ENCODE measurements at places on chromosomes 13 and 19.
A peak's percentile ranks its signal among the peaks of the same experiment; 100 is the strongest.

GRCh38 chr13:28611654-28612131, 47.2 kb upstream of the POMP start:
- no peak for DNase-seq

DNA sequence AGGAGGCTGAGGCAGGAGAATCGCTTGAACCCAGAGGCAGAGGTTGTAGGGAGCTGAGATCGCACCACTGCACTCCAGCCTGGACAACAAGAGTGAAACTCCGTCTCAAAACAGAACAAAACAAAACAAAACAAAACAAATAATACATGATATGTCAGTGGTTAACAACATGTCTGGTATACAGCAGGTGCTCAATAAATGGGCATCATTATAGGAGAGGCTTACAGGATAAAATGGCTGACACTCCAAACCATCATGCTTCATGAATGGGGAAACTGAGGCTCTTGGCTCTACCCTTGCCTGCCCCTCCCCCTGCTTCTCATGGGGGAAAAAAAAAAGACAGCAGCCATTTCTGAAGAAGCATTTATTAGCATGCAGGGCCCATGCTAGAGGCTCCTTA, 3.0 kb upstream of the RAB3D start:
- no peak for DNase-seq

DNA sequence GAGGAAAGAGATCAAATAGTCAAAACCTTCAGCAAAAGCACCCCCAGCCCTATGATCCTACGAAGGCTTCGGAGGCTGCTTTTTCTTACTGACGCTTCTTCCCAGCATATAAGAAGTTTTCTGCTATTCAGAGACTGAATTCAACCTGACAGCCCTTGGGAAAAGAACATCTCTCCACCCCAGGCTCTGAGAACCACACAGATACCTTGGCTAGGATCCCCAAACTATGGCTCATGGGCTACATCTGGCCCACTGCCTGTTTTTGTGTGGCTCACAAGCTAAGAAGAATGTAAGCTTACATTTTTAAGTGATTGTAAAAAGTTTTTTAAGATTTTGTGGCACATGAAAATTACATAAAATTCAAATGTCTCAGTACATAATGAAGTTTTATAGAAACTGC, 3.0 kb downstream of the SLC15A1 start:
- no peak for DNase-seq

DNA sequence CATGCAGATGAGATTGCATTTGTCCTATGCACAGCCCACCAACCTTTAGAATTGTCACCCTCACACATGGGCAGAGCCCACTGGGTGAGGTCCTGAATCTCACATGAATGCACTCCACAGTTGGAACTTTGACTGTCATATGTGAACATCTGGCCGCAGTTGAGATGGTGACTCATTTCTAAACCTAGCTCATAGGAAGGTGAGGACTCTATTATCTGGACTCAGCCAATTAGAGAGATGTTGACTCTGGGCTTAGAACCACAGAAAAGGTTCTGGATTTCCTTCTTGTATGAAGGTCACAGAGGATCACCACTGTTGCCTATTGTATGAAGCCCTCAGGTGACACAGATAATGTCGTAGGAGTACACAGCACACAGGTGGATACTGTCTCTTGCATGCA, 25.6 kb upstream of the ZNF681 start:
- DNase-seq, result no peak

DNA sequence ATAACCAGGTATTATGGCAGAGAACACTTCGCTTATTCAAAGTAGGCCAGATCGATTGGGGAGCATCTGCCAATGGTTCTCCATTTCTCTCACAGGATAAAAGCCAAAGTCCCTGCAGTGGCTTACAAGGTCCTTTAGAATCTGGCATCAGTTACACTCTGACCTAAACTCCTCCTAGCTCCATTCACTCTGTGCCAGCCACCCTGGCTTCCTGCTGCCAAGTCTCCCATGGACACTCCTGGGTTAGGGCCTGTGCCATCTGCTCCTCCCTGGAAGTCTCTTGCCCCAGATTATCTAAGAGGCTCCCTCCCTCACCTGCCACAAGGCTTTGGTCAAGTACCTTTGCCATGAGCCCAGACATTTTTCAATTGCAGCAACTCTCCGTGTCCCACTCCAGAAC, 649.2 kb downstream of the DACH1 start:
- no peak for DNase-seq

GRCh38 chr13:49533591-49534269, 38.0 kb downstream of the PHF11 start:
- no peak for DNase-seq

GRCh38 chr13:39282400-39282972, 244.2 kb downstream of the NHLRC3 start:
- DNase-seq, result no peak

- peak; percentile 51 for DNase-seq
Measured at GRCh38 chr19:42401365-42402303, 11.5 kb upstream of the CNFN start.

DNA sequence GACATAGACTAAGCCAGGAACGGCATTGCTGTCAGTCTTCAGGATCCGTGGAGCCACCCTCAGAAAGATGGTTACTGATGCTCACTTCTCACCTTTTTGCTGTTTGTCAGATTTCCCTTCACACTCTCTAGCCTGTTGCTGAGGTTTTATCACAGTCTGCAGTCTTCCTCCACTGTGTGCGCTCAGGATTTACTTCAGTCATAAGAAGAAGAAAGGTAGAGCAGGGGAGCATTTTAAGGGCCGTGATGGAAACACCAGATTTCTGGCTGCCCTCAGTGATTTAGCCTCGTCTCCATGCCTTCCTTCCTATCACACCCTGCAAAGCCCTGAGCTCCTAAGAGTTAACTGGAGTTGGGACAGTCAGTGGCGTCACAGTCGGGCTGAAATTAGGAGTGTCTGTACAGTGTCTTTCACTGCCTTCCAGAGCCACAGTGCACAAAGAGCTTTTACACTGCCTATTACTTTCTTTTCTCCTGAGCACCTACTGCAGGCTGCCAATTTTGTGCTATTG, 60.0 kb upstream of the GPR183 start:
- no peak for DNase-seq

GRCh38 chr13:100156788-100157187, 67.9 kb downstream of the PCCA start:
- no peak for DNase-seq

DNA sequence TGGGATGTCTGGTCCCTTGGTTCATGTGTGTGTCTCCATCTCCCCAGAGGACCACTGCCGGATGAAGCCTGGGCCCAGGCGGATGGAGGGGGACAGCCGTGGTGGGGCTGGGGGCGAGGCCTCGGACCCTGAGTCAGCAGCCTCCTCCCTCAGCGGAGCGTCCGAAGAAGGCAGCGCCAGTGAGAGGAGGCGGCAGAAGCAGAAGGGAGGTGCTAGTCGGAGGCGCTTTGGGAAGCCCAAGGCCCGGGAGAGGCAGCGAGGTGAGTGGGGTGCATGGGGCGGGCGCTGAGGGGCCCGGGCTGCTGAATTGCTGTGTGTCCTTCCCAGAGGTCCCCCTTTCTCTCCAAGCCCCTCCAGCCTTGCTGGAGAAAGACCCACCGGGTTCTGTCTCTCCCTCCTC, 3.2 kb downstream of the CCDC106 start:
- DNase-seq, result no peak

DNA sequence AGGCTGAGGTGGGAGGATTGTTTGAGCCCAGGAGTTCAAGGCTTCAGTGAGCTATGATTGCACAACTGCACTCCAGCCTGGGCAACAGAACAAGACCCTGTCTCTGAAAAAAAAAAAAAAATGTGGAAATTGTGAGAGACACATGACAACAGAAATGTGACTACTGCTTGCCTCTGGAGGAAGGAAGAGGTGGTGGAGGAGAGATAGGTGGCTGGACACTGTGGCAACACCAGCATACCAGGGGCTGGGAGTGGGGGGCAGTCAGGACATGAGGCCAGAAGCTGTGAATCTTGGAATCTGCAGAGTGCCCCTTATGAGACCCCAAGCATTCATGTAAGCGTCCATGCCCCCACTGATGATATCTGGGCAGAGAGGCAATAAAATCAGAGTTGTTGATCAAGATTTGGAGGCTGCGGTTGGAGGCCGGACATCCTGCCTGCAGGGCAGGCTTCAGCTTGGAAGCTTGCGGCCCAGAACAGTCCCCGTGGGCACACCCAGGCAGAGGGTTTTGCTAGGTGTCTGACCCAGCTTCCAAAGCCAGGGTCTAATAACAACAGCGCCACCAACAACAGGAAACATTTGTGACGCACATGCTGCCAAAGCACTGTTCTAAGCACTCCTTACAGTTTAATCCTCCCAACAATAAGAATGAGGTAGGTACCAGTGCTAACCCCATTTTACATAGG, 16.9 kb downstream of the FAM187B start:
- no peak for DNase-seq

GRCh38 chr13:76936763-76937162, 11.5 kb upstream of the ACOD1 start:
- DNase-seq, result no peak

GRCh38 chr13:60758637-60759036, 361.6 kb downstream of the TDRD3 start:
- no peak for DNase-seq

DNA sequence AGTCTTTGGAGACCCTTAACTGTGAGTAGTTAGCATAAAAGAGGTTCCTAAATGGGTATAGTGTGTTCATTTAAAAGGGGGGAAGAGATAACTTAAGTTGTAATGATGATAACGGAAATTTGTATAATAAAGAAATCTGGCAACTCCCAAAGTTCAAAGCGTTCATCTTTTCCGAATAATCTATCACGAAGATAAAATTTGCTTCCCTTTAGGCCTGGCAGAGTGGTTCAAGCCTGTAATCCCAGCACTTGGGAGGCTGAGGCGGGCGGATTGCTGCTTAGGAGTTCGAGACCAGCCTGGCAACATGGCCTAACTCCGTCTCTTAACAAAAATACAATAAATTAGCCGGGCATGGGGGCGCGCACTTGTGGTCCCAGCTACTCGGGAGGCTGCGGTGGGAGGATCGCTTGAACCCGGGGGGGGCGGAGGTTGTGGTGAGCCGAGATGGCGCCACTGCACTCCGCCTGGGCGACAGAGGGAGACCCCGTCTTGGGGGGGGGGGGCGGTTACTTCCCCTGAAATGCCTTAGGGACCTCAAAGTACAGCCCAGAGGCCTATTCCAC, 934 bp downstream of the N4BP2L2 start:
- no peak for DNase-seq

DNA sequence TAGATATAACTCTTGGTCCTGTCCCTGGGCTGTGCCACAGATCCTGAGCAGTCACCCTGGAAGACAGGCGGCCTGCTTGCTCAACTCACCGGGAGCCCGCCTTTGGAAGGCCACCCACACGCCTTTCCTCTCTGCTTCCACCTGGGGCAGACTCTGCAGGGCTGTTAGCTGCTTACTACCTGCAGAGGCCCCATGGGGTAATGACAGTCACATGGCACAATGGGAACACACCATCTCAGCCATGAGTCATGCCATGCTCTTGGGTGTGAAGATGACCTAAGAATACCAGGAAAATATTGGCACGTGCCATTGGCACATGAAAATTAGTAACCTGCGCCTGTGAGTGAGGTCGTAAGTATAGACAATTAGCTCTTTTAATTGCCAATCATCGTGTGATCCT, 108.6 kb downstream of the COL4A2 start:
- DNase-seq, result no peak

All from AG04450 (cell line).